ENCODE measurements at places on chromosomes 13 and 19.

- DNase-seq, result no peak
These were observed 245.2 kb downstream of the DNAJC15 start for GRCh38 chr13:43268632-43269031.

DNA sequence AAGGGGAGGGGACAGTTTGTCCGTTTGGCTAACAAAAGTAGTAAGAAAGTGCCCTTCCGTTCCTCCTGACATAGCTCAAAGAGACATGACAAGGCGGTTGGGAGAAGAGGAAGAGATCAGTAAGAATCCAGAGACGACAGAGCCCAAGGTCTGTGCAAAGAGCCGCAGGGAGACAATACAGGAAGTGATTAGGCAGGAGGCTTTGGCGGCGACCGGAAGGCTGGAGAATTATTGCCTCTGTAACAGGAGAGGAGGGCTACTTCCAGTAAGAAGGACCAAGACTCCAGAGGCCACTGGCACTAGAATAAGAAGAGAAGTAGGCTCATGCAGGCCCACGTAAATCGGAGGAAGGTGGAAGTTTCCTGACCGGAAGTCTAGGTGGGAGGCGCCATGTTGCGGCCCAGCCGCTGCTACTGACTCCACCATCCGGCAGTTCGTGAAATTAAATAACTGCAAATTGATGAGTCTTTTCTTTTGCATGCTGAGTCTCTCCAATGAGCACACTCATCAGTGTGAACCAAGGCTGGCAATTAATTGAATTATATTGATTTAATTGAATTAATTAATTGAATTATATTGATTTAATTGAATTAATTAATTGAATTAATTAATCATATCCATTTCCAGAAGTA lies 9.9 kb downstream of the RFX2 start:
- no peak for DNase-seq

- no peak for DNase-seq
These were observed 33.8 kb upstream of the GTF2F2 start for GRCh38 chr13:45086484-45086883.

DNA sequence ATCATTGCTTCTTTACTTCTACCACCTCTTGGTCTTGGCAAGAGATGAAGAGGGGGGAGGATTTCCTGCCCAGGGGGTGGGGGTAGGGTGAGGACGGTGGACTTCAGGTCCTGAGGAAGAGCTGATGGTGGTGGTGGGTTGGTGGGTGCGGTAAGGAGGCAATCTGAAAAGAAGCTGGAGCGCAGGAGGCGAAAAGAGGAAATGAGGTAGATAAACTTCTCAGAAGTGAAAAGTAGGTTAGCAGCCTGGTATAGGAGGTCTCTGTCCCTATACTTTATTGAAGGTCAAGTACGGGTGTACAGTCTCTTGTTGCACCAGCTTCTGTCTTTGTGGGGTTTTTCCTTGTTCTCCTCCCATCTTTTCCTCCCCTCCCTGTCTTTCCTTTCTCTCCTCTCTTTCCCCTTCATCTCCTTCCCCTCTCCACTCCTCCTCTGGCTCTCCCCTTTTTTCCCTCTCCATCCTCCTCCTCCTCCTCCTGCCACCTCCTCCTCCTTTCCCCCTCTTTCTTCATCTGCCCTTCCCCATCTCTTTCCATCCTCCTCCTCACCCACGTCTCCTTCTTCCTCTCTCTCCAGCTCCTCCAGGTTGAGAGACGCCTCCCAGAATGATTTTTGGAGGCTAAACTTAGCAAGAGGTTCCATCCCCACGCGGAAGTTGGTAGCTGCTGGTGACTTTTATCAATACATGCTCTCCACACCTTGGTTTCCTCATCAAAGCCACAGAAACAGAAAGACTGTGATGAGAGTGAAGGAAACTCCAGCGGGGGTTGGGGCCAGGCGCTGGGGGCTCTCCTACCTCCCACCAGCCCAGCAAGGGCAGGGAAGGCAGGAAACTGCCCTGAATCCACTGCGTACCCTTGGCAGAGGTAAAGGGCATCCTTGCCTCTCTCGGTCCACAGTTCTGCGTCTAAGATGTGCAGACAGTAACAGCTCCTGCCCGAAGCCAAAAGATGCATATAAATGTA lies 15.3 kb downstream of the TNFSF14 start:
- DNase-seq, result no peak

GRCh38 chr19:7328647-7329046 lies 20.1 kb upstream of the ARHGEF18 start:
- no peak for DNase-seq

- no peak for DNase-seq
These were observed 1008.3 kb downstream of the EFNB2 start for GRCh38 chr13:105527127-105527526.

GRCh38 chr13:70523622-70524021 lies 415.4 kb upstream of the KLHL1 start:
- no peak for DNase-seq

- DNase-seq, result no peak
These were observed 51.3 kb downstream of the RAB20 start for GRCh38 chr13:110509971-110510786.

DNA sequence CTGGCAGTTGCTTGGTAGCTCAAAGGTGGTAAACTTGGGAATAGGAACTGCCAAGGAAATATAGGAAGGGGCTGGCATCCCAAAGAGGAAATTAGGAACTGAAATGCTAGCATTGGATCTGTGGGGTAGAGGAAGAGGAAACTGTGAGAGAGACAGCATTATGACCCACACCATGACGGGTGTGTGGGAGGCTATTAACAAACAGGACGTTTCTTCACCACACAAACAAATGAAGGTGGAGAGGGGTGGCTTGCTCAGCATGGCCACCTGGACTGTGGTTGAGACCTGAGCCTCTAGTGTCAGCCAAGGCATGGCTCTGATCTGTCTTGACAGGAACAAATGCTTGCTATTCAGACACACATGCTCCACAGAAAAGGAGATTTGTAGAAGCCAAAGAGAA lies 178.2 kb downstream of the B3GLCT start:
- DNase-seq, result no peak

- no peak for DNase-seq
These were observed 22.6 kb downstream of the FAM124A start for GRCh38 chr13:51244637-51245405.

DNA sequence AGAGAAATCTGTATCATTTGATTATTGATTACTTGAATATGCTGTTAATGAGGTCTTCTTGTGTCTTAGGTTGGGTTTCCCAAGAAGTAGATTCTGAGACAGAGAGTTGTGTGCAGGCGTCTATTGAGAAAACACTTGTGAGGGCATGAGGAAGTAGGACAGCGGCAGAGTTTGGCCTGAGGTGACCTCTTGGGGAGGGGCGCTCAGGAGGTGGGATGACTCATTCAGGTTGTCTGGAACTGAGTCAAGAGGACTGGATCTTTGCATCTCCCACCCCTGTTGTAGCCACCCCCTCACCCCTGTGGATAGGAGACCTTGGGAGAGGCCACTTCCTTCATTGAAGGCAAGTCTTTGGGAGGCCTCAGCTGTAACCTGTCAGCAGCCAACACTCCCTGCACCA lies 35.2 kb upstream of the WDFY2 start:
- no peak for DNase-seq

GRCh38 chr13:31970231-31970930 lies 61.2 kb upstream of the FRY start:
- no peak for DNase-seq

DNA sequence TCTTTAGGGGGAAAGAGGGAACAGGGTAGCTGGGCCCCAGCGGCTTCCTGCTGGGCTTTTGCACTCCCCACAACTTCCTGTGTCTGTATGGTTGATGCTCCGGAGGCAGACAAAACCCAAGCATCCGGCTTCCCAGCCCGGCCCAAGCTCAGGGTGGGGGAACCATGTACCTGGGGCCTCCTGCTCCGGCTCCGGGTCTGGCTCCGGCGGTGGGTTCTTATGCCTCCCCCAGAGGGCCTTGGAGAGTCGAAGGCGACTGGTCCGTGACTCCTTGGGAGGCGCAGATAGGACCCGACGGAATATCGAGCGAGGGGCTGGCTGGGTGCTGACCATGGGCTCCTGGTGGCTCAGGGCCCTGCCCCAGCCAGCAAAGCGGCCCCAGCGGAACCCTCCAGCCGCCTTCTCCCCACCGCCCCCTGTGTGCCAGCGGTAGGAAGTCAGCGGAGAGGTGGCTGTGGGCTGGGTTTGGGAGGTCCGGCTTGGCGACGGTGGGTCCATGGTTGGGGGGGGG lies 428 bp downstream of the RASAL3 start:
- no peak for DNase-seq

- DNase-seq, result no peak
These were observed 13.1 kb downstream of the ATP8A2 start for GRCh38 chr13:25384758-25385410.

DNA sequence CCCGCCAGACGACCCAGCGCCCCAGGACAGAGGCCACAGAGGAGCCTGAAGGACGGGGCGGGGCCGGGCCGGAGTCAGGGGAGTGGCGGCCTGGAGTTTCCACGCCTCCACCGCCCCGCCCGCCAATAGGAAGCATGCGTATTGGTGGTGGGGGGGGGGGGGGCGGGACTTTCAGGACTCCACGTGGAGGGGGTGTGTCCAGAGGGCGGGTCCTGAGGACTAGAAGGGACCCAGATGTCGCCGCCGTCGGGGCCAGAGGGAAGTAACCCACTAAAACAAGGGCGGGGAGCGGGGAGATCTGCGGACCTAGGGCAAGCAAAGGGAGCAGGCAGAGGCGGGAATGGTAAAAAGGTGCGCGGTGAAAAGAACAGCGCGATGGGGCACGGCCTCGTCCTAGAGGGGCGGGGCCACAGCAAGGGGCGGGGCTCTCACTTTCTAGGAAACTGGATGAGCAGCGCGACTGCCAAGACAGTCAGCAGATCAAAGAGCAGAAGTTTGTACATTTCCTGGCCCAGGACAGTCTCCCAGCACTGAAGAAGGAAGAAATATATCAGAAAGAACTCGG lies 2.8 kb upstream of the LENG1 start:
- DNase-seq, result no peak

DNA sequence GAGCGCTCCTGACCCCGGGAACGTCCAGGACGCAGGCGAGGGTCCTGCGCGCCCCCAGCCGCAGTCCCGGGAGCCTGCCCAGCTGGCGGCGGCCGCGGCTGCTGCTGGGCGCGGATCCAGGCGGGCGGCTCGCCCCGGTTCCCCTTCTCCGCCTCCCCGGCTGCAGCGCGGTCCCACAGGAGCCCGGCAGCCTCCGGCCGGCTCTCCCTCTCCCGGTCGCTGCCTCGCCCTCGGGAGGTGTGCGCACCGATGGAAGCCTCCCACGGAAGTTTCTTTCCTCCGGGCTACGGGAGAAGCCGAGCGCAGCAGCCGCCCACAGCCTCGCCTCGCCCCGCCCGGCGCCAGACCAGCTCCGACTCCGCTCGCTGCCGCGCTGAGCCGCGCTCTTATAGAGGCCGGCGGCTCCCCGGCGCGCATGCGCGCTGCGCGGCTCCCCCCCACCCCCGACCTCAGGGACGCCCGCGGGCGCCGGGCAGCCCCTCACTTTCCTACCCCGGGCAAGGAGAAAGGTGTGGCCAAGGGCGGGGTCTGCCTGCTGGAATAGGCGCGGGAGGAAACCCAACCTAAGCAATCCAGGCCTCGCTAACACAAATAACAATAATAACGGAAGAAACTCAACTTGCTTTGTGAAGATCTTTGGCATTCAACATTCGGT lies at the start of gene SHISA2:
TSS of gene SHISA2 (minus strand) at position 360 of the 655 bp plus-strand sequence. CDS start 1,041 bp downstream, outside the sequence.
- peak; percentile 25 for DNase-seq

DNA sequence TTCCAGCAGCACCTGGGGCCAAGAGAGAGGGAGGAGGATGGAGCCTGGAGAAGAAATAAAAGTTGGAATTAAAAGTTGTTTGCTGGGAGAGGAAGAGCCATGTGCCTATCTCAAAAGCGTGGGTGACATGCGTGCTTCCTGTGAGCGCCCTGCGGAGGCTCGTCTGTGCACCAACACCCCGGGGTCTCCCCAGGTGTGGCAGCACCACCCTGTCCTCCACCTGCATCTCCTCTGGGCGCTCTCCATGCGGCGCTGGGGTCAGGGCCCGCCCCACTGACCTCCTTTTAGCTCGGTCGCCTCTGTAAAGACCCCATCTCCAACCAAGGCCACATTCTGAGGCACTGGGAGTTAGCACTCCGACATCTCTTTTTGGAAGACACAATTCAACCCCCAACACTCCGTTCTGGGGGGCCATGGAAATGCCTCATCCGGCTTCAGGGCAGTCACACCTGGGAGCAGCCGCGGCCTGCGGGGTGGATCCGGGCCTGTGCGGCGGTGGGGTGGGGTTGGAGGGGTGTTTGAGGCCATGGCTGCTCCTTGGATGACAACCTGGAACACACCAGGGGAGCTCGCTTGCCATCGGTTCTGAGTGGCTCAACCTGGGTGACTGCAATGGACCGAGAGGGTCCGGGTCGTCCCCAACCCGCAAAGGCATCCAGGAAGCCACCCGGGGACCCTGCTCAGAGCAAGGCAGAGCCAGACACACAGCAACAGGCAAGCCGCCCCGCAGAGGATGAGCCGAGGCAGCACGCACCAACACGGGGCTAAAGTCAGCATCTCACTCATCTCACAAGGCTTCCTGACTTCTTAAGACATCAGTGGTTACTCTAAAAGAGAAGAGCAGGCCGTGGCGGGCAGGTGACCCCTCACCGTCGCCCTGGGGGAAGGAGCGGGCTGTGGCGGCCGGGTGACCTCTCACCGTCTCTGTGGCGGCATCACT lies 79.4 kb upstream of the MCF2L start:
- DNase-seq, result no peak

GRCh38 chr13:84528408-84529070 lies 646.3 kb upstream of the SLITRK1 start:
- DNase-seq, result no peak

DNA sequence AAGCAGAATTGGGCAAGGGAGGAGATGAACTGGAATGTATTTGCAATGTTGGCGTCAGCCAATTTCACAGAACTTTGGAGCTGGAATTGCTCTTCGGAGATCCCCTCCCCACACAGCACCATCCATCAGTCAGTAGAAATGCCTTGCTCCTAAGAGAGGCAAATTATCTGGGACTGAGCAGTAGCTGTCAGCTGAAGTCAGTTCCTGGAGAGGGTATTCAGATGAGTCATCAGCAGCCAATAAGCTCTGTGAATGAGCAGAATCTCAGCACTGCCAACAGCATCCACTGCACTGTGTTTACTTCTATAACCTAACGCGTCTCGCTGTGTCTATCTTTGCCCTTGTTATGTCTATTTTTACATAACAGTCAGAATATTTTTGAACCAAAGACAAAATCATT lies 213.7 kb downstream of the SLITRK5 start:
- DNase-seq, result peak; percentile 28

GRCh38 chr19:18493440-18494266 lies 28.2 kb downstream of the ELL start:
- DNase-seq, result no peak

DNA sequence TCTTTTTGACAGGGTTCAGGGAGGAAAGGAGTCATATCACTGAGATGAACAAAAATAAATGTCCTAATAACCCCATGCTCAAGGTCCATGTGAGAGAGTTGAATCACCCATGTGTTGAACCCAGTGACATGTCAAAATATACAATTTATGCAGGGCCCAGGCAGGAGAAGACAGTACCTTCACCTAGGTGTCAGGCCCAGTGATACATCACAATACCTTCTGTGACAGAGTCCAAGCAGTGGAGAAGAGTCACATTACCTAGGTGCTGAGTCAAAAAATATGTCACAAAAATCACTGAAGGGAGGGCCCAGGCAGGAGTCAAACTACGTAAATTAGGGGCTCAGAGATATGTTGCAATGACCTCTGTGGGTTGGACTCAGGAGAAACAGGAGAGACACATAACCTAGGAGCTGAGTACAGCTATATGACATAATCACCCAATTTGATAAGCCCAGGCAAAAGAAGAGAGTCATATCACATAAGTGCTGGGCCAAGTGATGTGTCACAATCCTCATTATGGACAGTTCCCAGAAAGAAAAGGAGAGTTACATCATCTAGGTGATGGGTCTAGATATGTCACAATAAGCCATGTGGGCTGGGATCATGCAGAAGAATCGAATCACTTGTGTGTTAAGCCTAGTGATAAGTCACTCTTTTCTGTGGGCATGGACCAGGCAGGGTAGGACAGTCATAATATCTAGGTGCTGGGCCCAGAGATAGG lies 13.8 kb upstream of the ZNF724 start:
- no peak for DNase-seq
